Sigmoid colon (tissue), 7 donors: ENCODE measurements at places on chromosomes 6 and 20. TPM values are rescaled to one million over a fixed set of nuclear protein-coding genes. Genes with fewer than 3 reads are reported as not detected.
A peak's percentile ranks its signal among the peaks of the same experiment; 100 is the strongest.

Gene CCM2L
- 3.4 TPM for total RNA-seq

Gene DTD1
- total RNA-seq: 22.1 TPM

Gene SLC32A1
- not detected for total RNA-seq

Gene SCUBE3
- 2.1 TPM for total RNA-seq

Gene RXRB
- total RNA-seq: 27.8 TPM

Gene GHRH
- total RNA-seq: not detected

Gene PI3
- not detected for total RNA-seq

DNA sequence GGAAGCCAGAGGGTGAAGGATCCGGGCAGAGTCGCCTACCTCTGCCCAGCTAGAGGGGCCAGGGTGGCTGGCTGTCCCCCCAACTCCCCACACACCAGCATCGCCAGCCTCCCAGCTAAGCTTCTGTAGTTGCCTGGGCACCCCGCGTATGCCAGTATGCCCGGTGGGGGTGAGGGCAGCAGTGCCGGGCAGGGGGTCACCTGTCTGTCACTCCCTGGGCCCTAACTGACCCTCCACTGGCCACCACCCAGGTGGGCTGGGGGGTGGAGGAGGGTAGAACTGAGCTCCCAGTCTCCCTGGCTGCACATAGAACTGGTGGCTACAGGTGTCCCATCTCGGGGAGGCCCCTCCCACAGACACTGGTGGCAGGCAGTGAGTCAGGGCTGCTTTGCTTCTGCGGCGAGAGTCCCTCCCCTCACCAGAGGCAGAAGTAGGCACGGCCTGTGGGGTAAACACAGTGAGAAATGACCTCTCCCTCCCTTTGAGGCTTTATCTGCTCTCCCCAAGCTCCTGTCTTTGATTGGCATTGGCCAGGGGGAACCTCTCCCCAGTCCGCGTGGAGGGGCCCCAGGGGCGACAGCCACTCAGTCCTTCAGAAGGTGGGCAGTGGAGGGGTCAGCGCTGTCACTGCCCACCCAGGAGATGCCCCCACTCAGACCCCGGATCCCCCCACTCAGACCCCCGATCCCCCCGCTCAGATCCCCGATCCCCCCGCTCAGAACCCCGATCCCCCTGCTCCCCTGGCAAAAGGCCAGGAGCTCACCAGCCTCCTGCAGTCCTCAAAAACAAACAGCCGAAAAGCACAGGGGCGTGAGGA lies 2.5 kb downstream of the NTSR1 start:
- DNase-seq: peak; percentile 89

- DNase-seq: no peak
These were observed 108.1 kb downstream of the BCKDHB start for GRCh38 chr6:80214436-80215022.

DNA sequence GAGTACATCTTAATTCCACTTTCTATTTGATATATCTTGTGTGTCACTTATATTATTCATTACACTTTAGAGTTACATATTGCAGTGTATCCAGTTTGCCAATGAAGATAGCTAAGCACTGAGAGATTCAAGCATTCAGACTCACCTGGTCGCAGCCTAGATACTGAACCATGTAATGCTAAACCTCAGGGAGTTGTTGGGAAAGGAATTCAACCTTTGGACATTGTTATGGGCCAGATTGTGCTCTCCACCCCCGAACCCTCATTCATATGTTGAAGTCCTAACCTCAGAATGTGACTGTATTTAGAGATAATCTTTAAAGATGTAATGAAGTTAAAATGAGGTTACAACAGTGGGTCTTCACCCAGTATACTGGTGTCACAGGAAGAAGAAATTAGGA lies 13.8 kb upstream of the KIF16B start:
- no peak for DNase-seq

DNA sequence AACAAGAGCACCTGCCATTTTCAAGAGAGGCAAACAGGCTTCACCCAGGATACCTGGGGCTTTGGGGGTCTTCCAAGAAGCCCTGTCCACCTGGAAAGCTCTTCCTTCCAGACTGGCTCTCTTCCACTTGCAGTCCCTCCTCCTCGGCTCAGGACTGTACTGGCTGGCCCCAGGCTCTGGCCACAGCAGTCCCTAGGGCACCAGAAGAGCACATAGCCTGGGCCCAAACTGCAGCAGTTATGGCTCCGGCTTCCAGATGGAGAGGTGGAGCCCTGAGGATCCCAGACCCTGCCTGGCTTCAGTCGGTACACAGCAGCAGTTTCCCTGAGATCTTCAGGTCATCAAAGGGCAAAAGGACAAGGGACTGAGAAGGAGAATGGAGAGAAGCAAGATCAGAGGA lies 1.6 kb upstream of the SLC35B2 start:
- no peak for DNase-seq

DNA sequence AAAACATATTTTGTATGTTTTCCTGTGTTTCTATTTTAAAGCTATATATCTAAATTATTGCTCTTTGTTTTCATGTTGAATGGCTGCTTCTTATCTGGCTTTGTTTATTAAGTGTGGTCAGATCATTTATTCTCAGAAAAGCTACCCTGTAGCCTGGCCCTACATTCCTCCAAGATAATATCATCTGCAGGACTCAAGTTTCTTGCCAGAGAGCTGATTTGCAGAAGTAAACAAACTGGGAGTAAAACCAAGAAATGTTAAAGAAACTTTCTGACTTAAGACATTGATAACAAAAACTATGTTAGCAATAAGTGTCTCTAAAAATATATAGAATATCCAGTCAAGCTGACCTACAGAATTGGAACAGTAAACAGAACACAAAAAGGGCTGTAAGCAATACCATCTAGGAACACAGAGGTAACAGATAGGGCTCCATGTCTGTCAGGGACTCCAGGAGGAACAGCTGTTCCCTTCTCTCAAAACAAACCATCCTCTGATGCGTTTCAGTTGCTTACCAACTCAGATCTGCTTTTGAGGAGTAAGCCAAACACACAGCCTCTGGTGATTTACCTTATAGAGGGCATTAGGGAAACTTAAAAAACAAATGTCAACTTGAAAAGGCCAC lies 17.5 kb upstream of the CEP85L start:
- no peak for DNase-seq

DNA sequence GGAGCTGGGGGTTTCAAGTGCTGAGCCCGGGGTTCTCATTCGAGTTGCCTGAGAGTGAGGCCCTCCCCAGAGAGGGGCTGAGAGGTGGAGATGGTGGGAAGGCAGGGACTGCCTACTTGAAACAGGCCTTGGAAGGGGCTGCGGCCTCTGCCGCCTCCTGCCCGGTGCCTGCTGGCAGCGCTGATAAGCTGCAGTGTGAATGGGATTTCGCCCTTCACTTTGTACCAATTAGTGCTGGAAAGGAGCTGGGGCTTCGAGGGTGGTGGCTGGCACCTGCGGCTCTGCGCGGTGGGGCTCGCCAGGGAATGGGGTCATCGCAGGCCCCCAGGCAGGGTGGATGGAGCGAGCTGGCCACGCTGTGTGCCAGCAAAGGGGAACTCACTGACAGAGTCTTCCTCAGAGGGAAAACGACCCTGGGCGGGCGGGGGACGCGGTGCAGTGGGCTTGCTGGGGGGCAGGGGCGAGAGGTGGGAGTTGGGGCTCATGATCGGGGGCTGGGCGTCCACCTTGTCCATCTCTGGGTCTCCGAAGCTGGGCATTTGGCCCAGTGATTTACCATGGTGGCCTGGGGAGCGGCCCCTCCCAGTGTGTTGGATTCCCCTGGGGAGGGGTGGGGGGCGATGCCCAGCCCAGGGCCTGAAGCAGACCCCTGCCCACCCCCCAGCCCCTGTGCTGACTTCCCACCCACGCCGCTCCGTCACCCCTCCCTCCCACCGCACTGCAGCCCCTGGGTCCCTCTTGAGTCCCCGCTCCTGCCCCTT lies 22.9 kb downstream of the COL20A1 start:
- DNase-seq: peak; percentile 64

GRCh38 chr6:169020821-169021220 lies 232.8 kb downstream of the THBS2 start:
- no peak for DNase-seq

- DNase-seq: no peak
These were observed 423.5 kb downstream of the GJA1 start for GRCh38 chr6:121858986-121859385.

DNA sequence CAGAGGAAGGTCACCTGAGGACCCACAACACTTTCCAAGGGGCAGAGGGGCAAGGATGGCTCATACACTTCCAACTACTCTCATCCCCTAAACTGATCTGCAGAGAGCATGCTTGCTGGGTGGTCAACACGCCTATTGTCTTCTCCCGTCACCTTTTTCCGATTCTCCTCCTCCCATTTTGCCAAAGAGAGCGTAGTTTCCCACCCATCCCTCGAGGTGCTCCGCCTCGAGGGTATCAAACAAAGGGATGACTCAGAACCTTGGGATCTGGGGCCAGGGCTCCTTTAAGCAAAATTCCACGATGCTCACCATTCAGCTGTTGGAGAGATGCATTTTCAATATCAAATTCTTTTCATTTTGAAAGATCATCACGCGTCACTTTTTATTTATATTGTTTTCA lies 507.5 kb upstream of the SULF2 start:
- DNase-seq: no peak

DNA sequence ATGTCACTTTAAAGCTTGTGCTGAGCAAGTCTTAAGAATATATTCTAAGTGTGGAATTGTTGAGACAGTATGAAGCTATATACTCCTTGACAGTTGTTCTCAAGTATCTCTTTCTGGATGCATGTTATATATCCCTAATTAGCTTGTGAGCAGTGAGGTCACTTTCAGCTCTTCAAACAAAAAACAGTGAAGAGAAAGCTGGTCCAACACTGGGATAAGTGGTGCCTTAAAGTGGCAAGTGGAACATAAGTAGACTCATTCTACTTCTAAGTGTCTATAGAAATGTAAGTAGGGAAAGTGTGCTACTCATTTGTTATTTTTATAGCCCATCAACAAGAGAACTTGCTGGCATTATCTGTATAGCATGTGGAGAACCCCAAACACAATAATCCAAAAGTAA lies 133.1 kb upstream of the BACH2 start:
- no peak for DNase-seq

DNA sequence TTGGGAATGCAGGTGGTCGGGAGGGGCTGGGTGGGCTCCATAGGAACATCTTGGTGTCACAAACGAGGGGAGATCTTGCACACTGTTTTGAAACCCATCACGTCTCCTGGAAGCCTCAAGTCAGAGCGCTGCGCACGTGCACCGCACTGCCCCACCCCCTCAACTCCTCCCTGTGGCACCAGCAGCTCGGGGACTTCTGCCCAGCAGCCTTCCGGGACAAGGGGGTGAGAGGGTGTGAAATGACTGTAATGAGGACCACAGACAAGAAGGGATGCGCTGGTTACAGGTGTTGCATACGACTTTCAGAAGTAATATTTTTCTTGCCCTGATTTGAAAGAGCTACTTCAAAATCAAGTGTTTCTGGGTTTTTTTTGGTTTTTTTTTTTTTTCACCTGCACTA lies 60.3 kb downstream of the FOXC1 start:
- no peak for DNase-seq

GRCh38 chr6:75155631-75156030 lies 50.2 kb downstream of the COL12A1 start:
- no peak for DNase-seq

GRCh38 chr6:62623846-62624532 lies 338.0 kb upstream of the KHDRBS2 start:
- DNase-seq: no peak

DNA sequence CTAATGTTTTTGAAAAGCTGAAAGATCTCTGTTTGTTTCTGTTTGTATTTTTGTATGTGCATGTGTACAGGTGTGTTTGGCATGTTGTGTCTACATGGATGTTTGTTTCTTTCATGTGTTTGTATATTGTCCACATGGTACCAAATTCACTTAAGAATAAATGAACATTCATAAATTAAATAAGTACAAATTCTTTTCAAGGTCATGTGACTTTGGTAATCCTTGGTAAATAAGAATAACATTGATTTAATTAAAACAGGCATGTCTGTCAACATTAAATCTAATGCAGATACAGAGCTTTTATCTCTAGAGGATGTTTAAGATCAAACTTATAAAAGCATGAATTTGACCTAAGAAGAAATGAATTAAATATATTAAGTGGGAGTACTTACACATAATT lies 219.8 kb upstream of the EPHA7 start:
- DNase-seq: no peak

DNA sequence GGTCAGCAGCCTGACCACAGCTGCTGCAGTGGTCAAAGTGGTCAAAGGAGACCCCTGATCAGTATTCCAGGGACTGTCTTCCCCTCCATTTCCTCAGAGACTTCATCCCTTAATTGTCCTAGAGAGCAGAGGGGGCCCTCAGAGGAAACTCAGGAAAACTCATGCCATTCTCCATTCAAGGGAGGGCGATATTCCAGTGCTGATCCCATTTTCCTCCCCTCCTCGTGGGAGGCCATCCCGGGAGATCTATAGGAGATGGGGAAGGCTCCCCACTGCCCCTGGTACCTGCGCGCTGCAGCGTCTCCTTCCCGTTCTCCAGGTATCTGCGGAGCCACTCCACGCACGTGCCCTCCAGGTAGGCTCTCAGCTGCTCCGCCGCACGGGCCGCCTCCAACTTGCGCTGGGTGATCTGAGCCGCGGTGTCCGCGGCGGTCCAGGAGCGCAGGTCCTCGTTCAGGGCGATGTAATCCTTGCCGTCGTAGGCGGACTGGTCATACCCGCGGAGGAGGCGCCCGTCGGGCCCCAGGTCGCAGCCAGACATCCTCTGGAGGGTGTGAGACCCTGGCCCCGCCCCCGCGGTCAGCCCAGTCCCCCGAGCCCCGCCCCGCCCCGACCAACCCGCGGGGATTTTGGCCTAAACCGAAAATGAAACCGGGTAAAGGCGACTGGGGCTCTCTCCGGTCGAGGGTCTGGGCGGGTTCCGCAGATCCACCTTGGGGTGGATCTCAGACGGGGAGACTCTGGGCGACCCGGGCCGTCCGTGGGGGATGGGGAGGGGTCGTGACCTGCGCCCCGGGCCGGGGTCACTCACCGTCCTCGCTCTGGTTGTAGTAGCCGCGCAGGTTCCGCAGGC lies 878 bp downstream of the HLA-C start:
- DNase-seq: peak; percentile 87

GRCh38 chr20:63738687-63739129 lies 868 bp upstream of the SLC2A4RG start:
- DNase-seq: peak; percentile 89

- no peak for DNase-seq
These were observed 42.8 kb downstream of the INSM1 start for GRCh38 chr20:20410678-20411077.

GRCh38 chr6:26249957-26250697 lies 114.9 kb upstream of the BTN3A2 start:
- peak; percentile 76 for DNase-seq

DNA sequence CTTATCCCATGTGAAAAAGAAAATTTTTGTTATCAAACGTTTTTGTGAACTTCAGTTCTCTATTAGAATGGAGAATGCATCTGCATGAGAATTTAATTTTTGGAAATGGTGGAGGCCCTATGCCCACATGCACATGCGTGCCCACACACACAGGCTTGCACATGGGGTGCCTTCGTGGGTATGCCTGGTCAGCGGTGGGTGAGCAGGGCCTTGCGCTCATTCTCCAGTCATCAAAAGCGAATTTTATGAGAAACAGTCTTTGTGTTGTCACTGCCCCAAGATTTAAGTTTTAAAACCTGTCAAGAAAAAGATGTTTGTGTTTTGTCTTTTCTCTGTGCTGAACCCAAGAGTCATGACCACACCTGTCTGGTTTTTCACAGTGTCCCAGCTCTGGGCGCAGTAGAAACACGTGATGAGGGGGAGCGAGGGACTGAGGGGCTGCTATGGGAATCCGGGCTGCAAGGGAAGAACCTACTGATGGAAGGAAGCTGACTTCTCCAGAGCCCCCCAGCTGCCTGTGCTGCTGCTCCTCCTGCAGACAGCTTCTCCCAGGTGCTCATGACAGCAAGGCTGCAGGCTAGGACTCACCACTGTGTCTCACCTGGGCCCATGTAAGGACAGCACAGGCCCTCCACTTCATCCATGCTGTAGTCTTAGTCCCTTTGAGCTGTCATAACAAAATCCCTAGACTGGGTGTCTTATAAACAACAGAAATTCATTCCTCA lies 153.6 kb downstream of the SYCP2 start:
- DNase-seq: peak; percentile 15
